ENCODE measurements at places on chromosomes 12 and 14.

DNA sequence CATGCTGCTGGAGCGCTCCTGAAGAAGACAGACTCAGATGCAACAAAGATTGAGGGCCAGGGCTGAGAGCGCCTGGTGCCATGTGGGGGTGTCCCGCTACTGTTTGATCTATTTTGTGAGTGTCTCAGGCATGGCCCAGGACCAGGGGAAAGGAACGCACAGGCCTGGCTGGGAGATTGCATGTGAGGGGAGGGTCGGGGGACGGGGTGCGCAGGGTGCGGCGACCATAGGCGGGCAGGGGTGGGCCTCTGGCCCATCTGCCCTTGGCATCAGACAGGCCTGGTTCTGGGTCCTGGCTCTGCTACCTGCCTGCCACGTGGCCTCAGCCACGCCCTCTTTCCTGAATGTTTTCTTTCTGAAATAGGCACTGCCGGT, 47.5 kb downstream of the BEGAIN start:
- no peak for DNase-seq

DNA sequence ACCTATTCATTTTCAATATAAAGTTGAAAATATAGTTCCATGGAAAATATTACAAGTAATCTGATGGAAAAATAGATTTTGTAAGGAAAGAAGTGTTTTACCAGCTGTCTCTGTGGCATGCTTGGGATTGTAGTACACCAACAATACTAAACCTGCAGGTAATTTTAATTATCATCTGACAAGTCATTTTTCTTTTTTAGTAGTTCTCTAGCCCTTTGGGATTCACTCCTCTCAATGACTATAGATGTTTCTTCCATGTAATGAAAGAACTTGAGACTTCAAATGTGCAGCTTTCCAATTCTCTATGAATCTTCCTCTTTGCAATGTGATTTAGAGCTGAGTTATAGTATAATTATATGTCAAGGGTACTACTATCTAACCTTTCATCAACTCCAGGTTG, 14.7 kb upstream of the LIN7A start:
- no peak for DNase-seq

DNA sequence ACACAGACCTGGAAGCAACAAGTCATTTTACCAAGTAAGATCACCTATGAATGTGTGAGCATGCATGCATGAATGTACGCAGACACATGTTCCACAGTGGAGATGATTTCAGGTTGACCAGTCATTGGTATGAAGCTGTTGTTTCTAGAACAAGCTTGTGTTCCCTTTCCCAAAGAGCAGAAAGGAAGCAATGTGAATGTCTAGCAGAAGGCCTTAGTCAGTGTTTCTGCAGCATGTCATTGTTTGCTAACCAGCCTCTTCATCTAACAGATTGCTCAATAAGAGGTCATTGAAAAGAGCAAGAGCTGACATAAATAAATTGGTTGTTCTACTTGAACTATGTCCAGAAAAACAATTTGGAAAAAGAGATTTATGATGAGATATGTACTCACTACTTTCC, 191.4 kb downstream of the PLCZ1 start:
- no peak for DNase-seq

DNA sequence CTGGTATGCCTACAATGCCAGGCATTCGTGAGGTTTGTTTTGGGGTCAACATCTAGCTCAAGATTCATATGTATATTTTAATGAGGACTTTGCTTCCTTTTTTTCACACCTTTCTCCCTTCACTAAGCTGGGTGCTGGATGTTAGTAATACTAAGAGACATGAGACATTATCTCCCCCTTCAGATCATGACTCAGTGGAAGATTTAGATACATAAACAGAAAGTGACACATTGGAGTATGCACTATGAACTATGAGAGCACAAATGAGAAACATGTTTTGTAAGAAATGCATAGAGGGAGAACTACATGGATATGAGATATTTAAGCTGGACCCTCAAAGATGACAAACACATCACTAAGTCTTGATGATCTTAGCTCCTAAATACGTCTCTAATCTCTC, 286.3 kb downstream of the RPAP3 start:
- DNase-seq: no peak
